ENCODE measurements at places on chromosomes 5 and 9. TPM values are rescaled to one million over a fixed set of nuclear protein-coding genes. Genes with fewer than 3 reads are reported as not detected.

PAEP gene
- total RNA-seq: not detected

GMCL2 gene
- 11.0 TPM for total RNA-seq

ZFP2 gene
- total RNA-seq: 6.8 TPM

GRCh38 chr9:36676778-36677485 lies 104.2 kb downstream of the MELK start:
- H3K4me3 ChIP-seq: no peak overlapping the region
- no peak overlapping the region for H3K27ac ChIP-seq
- DNase-seq: no peak
- H3K4me1 ChIP-seq: peaks cover 5% of the 10 kb centered on the region
- no peaks in the 10 kb centered on the region for H3K27me3 ChIP-seq

- H3K27ac ChIP-seq: no peak overlapping the region
- no peaks in the 10 kb centered on the region for H3K27me3 ChIP-seq
- H3K4me3 ChIP-seq: no peak overlapping the region
- no peak for DNase-seq
- no peaks in the 10 kb centered on the region for H3K4me1 ChIP-seq
Measured at GRCh38 chr5:75952291-75952690, 130.9 kb upstream of the SV2C start.

GRCh38 chr5:122756264-122756911 lies 18.5 kb upstream of the SNX2 start:
- no peak for DNase-seq
- no peak overlapping the region for H3K4me3 ChIP-seq
- H3K4me1 ChIP-seq: no peaks in the 10 kb centered on the region
- H3K27ac ChIP-seq: no peak overlapping the region

DNA sequence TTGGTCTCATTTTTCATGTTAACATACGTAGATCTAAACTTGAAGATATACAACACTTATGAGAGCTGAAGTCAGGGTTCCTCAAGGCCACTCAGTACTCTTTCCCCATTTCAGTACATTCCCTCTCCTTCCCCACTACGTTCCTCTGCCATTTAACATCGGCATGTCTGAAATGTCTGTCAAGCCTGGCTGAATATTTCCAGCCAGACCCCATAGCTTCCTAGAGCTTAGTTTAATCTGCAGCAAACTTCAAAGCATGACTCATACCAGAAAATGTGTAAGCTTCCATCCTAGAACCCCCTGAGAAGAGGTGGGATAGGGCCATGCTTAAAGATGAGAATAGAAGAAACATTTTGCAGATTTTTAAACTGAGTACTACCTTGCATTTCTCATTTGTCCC lies 6.2 kb downstream of the GZMA start:
- DNase-seq: no peak
- H3K27ac ChIP-seq: no peak overlapping the region
- no peaks in the 10 kb centered on the region for H3K36me3 ChIP-seq
- H3K4me3 ChIP-seq: no peak overlapping the region
- H3K4me1 ChIP-seq: no peaks in the 10 kb centered on the region
- H3K27me3 ChIP-seq: no peaks in the 10 kb centered on the region

DNA sequence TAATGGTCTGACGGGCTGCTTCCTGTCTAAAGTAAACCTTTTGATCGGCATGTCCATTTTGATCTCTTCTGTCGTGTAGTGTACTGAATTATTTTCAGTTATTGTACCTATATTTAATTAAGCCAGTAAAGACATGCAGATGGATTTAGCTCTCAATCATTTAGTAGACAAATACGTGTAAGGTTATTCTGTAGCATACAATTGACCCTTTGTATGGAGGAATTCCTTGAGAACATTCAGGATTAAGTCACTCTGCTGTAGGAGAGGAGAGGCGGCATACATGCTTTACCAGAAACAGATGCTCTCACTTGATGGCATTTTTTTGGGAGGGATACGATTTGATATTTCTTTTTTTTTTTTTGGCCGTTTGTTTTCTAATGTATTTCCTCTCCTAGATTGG lies 141.0 kb downstream of the PBX3 start:
- H3K4me3 ChIP-seq: no peak overlapping the region
- H3K4me1 ChIP-seq: peaks cover 27% of the 10 kb centered on the region
- H3K27ac ChIP-seq: no peak overlapping the region
- DNase-seq: no peak
